Activated T-helper 1 cell treated with anti-CD3 and anti-CD28 coated beads, Interleukin-2, amount 50 U/mL, for 16 hours (primary cell): ENCODE measurements at places on chromosomes 5 and 9.
A peak's percentile ranks its signal among the peaks of the same experiment; 100 is the strongest.

DNA sequence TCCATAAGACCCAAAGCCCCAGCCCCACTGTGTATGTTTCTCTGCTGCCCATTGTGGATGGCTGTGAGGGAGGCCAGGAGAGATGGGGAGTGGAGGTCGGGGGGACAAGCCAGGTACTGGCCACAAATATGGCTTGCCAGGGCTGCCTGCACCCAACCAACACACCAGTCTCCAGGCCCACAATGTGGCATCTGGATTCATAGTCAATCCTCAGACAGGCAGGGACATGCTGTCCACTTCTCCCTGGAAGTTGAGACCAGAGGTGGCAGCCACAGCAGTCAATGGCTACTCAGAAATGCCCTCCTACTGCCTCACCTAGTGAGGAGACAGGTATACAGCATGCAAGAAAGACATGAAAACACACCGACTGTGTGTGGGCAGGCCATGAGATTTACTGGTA is 61.2 kb upstream of the SLC25A51 start:
- no peak for DNase-seq

GRCh38 chr9:88800329-88800682 is 191.0 kb upstream of the S1PR3 start:
- DNase-seq, result no peak

GRCh38 chr9:125190361-125190801 is 778 bp upstream of the PPP6C start:
- DNase-seq, result no peak

DNA sequence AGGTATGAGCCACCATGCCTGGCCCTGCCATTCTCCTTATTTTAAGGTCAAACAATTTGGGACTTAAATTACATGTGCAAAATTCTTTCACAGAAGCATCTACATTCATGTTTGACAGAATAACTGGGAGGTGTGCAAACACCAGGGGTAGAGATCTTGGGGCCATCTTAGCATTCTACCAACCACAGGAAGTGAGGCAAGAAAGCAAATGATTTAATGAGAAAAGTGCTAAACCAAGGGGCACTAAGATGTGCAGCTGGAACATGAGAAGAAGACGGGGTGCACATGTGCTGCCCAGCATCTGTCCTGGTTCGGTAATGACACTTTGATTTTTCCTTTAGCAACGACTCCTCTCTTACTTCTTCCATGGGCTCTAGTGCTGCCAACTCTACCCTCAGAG is 1.2 kb upstream of the F12 start:
- no peak for DNase-seq

DNA sequence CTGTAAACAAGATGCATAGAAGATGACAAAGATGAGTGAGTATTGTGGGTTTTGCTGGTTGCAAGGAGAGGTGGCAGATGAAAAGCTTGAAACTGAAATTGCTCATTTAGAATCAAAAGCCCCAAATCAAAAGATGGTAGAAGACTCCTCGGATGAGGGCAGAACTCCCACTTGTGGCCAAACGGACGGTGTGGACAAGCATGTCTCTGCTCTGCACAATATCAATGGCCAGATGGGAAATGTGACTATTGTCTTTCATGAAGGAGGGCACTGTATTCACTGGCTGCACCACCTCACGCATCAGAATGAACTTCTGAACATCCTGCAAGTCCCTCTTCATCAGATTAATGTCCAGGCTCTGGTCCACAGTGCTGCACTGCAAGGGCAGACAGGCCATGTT is 541.7 kb downstream of the MTRR start:
- no peak for DNase-seq

DNA sequence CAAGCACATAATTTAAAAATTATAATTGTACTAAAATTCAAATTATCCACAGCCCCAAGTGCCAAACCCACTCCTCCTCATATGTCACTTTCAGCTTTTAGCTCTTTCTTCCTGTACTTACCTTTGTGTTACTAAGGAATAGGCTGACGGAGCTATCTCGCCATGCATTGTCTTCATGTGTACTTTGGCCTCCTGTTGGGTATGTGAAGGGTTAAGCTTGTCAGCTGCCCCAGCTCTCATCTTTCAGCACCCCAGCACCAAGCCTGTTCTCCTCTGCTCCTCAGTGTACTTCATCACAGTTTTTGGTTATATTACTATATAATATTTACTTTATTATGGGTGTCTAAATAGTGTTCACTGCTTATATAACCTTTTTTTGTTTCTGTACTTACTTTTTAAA is 46.2 kb downstream of the OSTF1 start:
- no peak for DNase-seq

DNA sequence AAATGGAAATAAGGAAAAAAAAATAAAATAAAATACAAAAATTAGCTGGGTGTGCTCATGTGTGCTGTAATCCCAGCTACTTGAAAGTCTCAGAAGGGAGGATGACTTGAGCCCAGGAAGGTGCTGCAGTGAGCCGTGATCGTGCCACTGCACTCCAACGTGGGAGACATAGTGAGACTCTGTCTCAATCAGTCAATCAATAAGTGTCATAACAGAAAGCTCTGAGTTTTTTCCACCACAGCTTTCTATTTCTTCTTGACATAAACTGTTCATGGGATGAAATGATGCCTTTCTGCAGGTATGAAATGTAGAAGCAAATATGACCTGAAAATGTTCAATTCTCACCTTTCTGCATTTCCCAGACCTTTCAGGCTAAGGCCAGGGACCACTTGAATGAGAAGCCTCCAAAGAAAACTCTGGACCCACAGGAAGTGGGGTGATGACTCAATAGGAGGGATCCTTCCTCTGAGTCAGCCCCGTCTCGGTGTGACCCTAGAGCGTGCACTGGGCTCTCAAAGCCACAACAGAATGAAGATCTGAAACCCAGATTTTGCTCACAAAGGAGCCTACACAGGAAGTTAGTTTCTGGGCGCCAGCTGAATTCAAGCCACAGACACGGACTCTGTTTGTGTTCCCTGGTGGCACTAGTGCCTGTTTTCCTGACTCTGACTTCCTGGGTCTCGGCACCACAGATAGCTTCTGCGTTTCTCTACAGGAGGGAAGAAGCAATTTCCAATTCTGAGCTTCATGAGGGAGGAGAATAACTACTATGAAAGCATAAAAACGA is 62.0 kb downstream of the ANKH start:
- peak; percentile 41 for DNase-seq

DNA sequence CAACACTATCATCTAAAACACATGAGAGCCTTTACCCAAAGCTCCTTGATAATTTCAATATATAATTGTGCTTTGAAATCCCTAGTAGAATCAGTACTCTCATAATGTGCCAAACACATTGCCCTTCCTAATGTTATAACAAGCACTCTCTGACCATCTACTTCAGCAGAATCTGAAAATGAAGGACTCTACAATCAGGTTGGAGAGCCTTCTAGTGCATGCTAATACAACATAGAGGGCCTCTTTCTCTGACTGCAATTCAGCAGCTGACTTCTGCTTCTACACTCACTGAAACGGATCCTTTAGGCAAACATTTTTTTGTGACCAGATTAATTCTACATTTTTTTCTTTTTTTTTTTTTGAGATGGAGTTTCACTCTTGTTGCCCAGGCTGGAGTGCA is 155.6 kb downstream of the EPB41L4A start:
- no peak for DNase-seq

DNA sequence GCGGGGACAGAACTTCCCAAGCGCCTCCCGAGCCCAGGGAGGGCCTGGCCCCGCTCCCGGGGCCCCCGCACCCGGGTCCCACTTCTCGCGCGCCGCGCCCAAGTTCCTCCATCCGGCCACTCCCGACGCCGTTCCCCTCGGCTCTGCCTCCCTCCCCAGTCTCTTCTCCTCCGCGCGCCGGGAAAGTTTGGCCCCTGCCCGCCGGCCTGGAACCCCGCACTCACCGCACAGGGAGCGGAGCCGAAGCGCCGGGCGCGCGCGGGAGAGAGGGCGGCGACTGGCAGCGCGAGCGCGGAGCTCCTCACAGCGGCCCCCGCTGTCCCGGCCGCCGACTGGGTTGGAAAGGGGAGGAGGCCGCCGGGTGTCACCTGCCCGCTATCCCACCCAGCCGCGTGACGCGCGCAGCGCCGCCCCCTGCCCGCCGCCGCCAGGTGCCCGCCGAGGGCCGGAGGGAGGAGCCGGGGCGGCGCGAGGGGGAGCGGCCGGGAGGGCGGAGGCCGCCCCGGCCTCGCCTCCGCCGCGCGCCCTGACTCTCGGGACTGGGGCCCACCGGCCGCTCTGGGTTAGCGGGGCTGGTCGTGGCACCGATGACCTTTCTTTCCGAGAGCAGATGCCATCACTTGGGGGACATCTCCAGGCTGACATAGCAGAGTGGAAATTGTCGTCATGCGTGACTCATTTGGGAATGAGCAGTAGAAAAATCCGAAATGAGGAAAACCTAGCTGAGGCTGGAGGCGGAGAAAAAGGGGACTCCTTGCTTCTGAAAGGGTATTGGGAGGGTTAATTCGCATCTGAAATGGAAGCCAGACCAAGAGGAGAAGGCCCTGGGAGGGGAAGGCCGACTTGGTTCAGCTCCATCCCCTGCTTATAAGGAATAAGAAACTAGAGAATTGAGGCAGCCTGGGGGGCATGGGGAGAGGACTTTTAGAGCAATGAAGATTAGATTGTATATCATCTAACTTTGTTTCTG is at the start of gene ELOVL7:
Gene ELOVL7, minus strand, starts transcription at position 334 of the 970 bp plus-strand sequence. CDS start 56,872 bp downstream, outside the sequence.
- no peak for DNase-seq

GRCh38 chr9:124296094-124296493 is 38.3 kb downstream of the NEK6 start:
- no peak for DNase-seq

DNA sequence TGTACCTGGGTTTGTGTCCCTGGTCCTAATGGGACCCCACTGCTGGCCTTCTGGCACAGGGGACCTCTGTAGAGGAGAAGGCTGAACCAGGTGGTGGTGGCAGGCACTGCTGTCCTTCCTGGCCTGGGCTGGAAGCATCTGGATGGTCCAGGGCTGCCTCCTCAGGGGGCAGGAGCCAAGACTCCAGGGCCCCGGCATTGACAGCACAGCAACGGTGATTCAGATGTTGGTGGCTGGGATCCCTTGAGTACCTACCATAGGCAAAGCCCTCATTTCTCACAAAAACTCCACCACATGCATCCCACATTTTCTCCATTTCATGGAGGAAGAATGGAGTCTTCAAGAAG is 15.0 kb downstream of the FGD3 start:
- DNase-seq, result no peak

DNA sequence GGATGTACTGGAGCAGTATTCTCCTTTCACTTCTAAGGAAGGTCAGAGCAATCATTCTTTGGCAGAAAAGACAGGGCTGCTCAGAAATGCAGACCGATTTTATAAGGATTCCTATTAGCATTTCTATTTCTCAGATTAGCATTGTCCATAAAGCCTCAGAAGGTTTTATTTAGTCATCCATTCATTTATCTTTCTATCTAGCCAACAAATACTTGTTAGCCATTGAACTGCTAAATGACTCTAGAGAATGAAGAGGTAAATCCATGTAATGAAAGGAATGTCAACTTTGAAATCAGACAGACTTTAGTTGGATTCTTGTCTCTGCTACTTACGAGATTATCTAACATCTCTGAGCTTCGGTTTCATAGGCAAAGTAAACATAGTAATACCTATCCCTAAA is 165.2 kb downstream of the SLC25A46 start:
- DNase-seq, result no peak

DNA sequence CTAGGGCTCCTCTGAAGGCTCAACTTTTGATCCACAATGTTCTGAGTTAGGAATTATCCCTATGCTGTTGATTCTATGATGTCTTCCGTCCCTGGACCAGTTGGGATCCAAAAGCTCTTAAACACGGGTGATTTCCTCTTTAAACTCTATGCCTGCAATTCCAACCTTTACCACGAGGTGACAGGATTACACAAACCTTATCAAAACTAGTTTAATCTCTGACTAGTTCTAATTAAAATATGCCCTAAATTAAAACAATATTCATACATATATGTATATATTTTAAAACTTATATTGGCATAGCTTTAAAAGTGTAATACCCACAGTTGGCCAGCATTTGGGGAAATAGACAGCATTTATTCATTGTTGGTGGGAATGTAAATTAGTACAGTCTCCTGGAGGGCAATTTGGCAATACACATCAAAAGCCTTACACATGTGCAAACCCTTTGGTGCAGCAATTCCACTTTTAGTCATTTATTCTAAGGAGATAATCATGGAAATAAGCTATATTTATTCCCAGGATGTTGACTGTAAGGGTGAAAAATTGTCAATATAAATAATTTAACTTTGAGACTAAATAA is 51.6 kb upstream of the PHYKPL start:
- DNase-seq, result no peak
